ENCODE measurements at places on chromosomes 3 and 15.

- no peak for DNase-seq
Measured at GRCh38 chr15:59894835-59895234, 109.3 kb upstream of the FOXB1 start.

- DNase-seq, result no peak
Measured at GRCh38 chr3:46541835-46542234, 24.3 kb downstream of the LRRC2 start.

GRCh38 chr15:31049111-31049510 is 52.4 kb downstream of the TRPM1 start:
- no peak for DNase-seq

DNA sequence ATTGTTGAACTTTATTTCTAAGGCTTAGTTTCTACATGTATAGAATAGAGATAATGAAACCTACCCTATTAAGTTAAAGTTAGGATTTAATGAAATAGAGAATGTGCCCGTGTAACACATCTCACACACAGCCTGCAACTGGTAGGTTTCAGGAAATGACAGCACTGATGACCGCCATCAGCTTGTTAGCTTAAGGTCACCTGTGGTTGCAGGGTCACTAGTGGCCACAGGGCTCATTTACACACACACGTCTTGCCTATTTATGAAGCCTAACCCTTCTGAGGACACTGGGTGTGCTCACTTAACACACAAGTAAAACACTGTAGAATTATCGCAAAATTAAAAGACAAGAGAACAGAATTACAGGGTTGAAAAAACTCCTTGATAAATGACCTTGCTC is 20.1 kb downstream of the CHRM5 start:
- no peak for DNase-seq

DNA sequence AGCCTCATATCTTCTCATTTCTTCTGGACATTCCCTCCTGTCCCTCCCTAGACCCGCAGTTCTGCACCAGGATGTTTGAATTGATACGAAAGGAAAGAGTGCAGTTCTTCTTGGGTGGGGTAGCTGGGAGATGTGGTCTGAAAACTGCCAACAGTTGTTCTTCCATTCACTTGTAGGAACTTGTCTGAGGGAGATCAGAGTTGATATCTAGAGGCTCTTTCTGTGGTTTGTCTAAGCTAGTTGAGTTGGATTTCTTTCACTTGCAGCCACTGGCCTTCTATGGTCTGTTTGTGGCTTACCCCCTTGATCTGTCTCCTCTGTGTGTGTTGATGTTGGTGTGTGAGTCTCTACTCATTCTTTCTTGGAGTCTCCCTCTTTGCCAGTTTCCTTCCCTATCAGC is 42.5 kb upstream of the PIK3CB start:
- no peak for DNase-seq

DNA sequence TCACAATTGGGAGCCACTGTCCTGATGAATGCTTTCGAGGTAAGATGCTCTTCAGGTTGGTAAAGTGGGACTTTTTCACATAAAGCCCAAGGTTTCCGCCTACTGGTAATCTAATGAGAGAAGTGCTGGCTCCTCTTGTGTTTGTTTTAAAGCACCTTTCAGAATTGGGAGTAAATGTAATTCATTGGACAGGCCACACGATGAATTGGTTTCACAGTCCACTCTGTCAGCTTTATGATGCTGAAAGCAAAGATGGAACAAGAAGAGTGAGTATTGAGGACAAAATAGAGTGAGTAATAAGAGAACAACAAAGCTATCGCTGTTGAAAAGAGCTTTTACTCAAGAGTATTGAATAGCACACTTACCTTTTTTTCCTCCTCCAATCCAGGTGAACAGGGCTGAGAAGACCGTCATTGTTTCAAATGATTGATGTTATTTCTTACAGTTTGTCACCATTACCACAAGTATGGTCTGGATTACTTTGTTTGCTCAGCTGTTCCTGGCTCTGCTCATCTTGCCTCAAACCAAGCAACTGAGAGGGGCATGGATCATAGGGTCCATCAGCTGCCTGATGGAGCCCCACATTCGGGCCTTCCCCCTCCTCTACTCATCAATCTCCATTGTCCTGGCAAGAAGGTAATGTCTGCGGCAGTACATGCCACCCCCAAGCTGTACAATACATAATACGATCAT is 136.1 kb upstream of the CNTN4 start:
- no peak for DNase-seq

GRCh38 chr3:8491271-8492144 is 10.1 kb upstream of the LMCD1 start:
- no peak for DNase-seq

DNA sequence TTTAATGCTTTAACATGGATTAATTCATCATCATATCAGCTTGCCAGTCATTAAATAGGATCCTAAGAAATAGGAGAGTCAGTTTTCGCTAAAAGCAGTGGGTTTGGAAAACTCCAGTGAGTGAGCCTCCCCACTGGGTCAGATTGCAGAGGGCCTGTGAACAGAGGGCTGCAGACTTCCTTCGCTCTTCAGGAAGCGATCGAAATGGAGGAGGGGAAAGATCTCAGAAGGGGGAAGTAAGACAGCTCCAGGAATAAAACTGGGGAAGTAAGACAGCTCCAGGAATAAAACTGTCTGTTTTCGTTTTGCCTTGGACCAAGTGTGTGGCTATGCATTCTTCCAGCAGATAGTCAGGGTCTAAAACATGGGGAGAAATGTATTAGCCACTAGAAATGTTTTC is 124.8 kb upstream of the C15orf61 start:
- no peak for DNase-seq
